ELR (cell line): ENCODE measurements at places on chromosomes 6 and 20.

- DNase-seq: no peak
These were observed at the start of gene SYCP2 for GRCh38 chr20:59933296-59933848. TSS of gene SYCP2 (minus strand) at chr20:59933637. CDS start at chr20:59922413, 11,224 bp downstream.

GRCh38 chr20:10984913-10985312 is 311.1 kb upstream of the JAG1 start:
- DNase-seq: no peak

- peak; percentile 9 for DNase-seq
These were observed at the start of gene SLC35F1 for GRCh38 chr6:117906958-117907600. TSS of gene SLC35F1 (plus strand) at chr6:117907264.

DNA sequence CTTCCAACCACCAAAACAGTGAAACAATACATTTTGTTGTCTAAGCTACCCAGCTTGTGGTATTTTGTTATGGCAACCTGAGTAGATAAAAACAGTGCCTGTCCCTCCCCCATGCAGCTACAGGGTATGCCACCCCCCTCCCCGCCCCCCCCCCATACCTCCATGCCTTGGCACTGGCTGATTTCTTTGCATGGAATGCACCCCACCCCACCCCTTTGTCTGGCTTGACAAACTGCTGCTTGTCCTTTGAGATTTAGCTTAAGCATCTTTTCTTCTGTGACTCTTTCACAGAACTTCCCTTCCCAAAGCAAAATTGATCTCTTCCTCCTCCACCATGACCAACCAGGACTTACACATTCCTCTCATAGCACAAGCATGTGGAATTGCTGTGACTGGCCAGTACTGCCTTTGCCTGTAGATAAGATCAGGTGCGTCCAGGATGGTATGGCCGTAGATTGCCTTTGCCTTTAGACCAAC is 64.6 kb upstream of the ADGRF1 start:
- peak; percentile 37 for DNase-seq

- DNase-seq: no peak
These were observed 284.1 kb downstream of the CD109 start for GRCh38 chr6:73980096-73980495.

DNA sequence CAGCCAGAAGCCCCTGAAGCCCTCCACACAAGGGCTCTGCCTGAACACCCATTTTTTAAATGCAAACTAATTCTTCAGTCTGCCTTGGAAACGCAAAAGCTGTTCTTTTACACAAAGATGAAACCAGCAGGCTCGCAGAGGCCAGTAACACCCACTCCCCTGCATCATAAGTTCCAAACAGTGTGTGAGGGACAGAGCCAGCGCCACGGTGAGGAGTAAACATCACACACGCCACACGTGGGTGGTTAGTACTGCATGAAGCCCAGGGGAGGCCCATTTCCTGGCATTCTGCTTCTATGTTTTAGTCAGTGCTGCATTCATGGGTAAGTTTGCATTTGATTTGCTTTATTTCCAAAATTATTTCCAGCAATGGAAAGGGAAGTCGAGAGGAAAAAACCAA is 217.7 kb upstream of the RIN2 start:
- no peak for DNase-seq

- no peak for DNase-seq
These were observed 381.8 kb downstream of the PTPRT start for GRCh38 chr20:42807876-42808275.

DNA sequence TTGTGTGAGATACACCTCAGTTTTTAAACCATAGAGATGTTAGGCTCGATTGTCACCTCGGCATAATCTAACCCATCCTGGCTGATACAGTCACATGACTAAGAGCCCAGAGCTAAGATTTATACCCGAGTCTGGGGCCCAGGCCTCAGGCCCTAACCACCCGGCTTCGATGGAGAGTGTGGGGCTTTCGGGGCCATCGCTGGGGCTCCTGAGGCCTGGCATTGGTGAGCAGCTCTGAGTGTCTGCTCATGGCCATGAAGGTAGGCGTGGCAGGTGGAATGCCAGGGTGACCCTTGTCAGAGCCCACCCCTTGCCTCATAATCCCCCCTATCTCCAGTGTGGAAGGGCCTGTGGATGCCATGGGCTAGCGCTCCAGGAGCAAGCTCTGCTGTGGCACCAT is 164.3 kb downstream of the BMP7 start:
- no peak for DNase-seq

- DNase-seq: peak; percentile 36
These were observed 113.9 kb upstream of the NAA20 start for GRCh38 chr20:19903168-19903811.

DNA sequence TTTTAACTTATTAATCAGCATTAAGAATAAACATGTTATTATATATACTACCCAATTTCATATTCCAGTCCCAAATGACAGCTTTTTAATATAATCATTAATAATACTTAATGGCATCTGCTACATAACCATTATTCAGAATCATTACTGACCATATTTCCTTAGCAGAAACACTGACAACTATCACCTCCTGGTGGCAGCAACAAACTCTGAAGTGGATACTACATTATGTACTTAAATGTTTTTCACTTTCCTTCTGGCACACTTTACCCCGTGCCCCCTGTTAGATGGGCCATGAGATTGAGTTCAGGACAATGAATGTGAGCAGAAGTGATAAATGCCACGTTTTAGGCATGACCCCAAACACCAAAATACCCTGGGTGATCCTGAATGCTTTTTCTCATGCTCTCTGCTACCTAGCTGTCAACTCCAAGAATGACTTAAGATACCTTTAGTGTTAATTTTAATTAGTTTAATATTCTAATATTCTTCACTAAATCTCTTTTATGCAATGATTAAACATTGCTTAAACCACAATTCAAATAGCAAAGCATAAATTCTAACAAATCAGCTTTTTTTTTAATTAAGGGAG is 77.1 kb downstream of the LMBRD1 start:
- peak; percentile 55 for DNase-seq

- DNase-seq: no peak
These were observed 321.2 kb downstream of the UBE3D start for GRCh38 chr6:82744286-82745015.

DNA sequence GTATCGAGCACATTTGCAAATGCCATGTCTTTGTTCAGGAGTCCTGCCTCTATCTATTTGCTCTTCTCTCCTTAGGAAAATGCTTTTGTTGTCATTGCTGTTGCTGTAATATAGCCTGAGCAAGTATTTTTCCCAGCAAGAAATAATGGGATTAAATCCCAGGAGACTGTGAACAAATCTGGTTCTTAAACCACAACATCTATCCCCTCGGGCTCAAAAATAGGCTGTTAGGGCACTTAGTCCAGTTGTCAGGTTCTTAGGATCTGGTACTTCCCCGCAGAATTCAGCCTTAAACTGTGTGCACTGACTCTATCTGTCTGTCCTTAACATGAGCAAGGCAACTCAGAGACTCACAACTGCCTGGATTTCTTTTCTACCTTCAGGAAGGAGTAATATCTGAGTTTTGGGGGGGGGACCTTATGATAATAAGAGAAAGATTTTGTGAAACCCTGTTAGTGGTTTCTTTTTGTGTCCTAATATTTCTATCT is 437.5 kb downstream of the HTR1B start:
- no peak for DNase-seq

DNA sequence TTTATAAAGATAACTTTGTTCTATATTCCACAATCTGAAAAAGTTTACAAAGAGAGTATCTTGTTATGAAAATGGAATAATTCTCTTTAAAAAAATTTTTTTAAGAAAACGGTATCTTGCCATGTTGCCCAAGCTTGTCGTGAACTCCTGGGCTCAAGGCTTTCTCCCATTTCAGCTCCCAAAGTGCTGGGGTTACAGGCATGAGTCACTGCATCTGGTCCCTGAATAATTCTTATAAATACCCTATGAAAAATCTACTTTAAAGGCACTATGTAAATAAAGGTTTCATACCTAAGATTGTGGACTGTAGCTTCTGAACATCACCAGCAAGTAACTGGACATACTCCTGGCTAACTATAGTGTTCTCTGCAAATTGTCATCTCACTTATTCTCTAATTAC is 60.3 kb downstream of the SAMD3 start:
- peak; percentile 3 for DNase-seq

DNA sequence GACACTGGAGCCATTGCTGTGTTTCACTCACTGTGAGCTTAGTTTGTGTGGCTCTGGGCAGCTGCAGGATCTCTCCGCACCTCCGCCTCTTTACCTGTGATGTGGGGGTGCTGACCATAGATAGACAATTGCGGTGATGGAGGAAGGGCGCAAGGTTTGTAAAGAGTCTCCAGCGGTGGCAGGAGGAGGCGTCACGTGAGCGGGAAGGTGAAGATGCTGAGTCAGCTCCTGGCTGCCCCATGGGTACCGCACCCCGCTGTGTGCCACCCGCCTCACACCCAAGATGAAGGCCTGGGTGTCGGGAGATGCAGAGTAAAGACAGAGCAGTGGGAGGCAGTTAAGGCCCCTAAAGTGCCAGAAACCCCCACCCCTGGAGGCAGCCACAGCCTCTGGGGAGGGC is 9.0 kb upstream of the KCNQ2 start:
- no peak for DNase-seq

- DNase-seq: peak; percentile 80
These were observed 33.4 kb downstream of the TGM2 start for GRCh38 chr20:38131588-38132121.

DNA sequence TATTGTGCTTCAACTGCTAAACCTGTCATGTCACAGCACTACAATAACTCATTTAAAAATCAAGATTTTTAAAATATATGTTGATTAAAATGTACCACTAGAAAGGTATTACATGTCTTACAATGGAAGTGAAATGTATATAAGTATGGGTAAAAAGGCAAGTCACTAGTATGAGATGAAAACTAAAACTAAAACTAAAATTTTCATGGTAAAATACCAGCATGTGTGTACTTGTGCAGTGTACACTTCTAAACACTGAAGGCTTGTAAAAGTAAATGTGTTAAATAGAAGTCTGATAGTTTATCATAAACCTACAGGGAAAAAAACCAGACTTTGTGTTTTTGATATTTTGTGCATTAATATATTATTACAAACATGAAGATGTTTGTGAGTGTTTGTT is 13.7 kb upstream of the TMEM244 start:
- DNase-seq: no peak

DNA sequence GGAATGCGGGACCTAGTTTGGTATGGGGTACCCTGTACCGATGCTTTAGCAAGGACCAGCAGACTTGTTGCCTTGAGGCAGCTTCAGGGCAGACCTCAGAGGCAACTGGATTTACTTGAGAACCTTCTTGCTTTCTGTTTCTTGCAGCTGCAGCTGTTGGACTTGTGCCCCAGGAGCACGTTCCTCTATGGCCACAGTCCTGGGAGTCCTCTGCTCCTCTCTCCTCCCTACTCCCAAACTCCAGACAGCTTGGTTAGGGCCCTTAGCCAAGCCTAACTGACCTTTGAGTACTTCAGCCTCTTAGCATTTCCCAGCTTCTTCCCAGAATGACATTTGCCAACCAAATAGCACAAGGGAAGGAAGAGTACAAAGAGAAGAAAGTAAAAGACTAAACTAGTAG is 34.7 kb downstream of the GHRH start:
- DNase-seq: no peak

- no peak for DNase-seq
These were observed 27.6 kb downstream of the PKHD1 start for GRCh38 chr6:52059821-52060220.

GRCh38 chr20:2871661-2872458 is 1.4 kb upstream of the PTPRA start:
- no peak for DNase-seq

- DNase-seq: no peak
These were observed 195.7 kb downstream of the CENPW start for GRCh38 chr6:126535595-126535994.

- no peak for DNase-seq
These were observed at the start of gene LY6G6F for GRCh38 chr6:31706599-31706998. TSS of gene LY6G6F (plus strand) at chr6:31706866. CDS start at chr6:31706907, 41 bp downstream.

- no peak for DNase-seq
These were observed 42.8 kb downstream of the CTCFL start for GRCh38 chr20:57482148-57482547.

- DNase-seq: no peak
These were observed 5.2 kb upstream of the RSPH4A start for GRCh38 chr6:116611056-116611455.

DNA sequence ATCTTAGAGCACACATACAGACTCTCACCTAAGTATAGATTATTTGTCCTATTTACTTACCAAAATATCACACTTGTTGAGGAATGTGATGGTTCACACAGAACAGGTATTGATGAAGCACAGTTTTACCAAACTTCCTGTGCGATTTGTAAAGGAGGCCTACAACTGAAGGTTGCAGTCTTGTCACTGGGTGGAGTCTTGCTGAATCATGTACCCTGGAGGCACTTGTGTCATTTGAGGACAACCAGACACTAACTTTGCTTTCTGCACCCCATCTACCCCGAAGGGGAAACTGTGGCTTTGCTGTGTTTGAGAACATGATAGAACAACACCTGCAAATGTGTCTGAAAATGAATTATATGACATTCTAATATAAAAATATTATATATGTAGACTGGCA is 32.4 kb upstream of the HINT3 start:
- DNase-seq: peak; percentile 76

DNA sequence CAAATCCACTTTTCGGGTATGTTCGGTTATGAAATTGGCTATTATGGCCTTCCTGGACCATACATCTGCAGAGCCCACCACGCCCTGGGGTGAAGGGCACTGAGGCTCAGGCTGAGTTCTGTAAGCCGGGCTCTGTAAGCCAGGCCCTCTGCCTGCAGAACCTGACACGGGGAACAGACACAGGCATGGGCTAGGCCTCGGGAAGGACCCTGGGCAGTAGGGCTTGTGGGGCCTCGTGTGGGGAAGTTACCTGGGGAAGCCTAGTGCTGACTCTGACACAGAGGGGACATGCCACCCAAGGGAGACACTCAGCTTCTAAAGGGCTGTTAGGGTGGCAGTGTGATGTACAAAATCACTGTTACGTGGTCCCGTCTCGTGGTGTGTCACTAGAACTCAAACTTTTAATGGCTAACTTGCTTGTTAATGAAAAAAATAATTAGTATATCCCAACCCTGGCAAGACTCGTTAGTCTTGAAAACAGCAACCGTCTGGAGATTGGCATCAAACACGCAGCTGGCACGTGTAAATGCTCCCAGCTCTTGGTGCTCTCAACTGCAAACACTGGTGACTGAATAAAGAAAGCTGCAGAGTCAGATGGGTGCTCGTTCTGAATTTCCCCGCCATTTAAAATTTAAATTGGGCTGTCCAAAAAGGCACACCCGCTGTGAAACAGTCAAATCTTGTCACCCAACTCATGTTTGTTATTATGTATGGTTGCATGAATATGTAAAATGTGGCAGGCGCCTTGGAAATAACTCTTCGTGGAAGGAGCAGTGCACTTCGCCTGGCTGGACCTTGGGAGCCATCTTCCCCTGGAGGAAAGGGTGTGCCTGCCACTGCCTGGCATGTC is 23.6 kb upstream of the TCFL5 start:
- DNase-seq: no peak

DNA sequence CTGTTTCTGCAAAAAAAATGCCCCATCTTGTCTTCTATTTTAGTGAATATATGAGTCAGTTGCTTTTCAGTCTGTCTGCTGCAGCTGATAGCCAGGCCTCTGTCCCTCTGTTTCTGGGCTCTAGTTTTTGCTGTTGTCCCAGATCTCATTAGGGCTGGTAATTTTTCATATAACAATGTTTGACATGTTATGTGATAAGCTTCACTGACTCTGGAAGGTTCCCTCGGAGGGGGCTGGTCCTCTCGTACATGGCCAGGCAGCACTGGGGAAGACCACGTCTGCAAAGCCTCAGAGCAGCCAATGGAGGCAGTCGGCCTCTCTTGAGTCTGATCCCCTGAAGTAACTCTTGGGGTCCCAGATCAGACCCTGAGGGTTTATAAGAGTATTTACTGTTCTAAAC is 223.8 kb downstream of the THBS2 start:
- DNase-seq: no peak

GRCh38 chr6:158031381-158032353 is 50.0 kb downstream of the SYNJ2 start:
- peak; percentile 97 for DNase-seq

- DNase-seq: no peak
These were observed 489.5 kb downstream of the CDH26 start for GRCh38 chr20:60447703-60448102.
